Cerebellar nuclear complex (tissue), 1 donor: ENCODE measurements at places on chromosomes 16 and 17.

- no peak for DNase-seq
These were observed 32.2 kb downstream of the DRC3 start for GRCh38 chr17:18004884-18005305.

DNA sequence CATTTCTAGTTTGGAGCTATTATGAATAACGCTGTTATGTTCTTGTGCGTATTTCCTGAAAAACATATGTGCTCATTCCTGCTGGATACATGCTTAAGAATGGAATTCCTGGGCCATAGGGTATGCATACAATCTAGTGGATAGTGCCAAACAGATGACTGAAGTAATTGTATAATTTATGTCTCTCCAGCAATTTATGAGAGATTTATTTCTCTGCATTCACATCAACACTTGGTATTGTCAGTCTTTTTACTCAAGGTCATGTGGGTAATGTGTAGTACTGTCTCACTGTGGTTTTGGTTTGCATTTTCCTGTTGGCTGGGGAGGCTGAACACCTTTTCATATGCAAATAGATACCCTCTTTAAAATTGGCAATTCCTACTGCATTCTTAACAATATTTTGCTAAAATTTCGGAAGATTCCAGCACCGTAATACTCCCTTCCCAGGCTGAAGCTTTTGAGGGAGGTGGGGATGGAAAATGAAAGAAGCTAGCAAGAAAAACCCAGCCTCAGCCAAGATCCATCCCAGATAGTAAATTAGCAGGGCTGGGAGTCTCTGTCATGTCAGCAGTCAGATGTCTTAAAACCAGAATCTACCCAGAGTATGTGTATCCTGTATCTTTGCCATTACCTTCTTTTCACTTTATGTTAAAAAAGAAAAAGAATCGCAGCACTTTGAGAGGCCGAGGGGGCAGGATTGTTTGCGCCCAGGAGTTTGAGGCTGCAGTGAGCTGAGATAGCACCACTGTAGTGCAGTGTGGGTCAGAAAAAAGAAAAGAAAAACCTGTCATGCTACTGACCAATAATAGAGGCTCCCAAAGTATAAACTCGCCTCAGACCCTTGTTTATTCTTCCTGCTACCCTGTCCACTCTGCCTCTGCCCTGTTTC is 204.9 kb downstream of the LGALS9B start:
- no peak for DNase-seq

GRCh38 chr16:75818491-75818890 is 92.2 kb upstream of the CPHXL start:
- DNase-seq = no peak

- DNase-seq = no peak
These were observed 19.2 kb downstream of the ARHGAP27 start for GRCh38 chr17:45413498-45413923.

- DNase-seq = no peak
These were observed 36.2 kb upstream of the ABCC3 start for GRCh38 chr17:50598487-50598886.

DNA sequence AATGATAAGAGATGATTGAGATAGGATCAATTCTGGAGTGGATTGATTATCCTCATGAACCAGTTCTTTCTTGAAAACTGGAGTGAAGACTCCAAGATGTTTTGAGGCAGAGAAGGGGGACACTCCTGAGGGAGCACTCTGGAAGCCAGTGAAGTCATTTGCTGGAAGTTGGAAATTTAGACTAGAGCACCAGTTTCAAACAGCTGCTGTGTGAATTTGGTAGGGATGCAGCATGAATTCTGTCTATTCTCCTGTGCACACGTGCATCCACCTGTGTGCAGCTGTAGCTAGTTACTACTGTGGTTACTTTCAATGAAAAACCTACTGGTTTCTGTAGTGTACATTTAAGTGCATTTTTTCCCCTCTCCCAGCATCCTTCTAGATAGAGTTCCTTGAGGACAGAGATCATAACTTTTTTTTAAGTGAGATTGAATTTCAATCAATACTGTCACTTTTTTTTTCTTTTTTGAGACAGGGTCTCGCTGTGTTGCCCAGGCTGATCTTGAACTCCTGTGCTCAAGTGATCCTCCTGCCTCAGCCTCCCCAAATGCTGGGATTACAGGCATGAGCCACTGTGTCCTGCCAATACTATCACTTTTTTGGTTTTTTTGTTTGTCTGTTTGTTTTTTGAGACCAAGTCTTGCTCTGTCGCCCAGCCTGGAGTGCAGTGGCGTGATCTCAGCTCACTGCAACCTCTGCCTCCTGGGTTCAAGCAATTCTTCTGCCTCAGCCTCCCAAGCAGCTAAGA is 65.9 kb downstream of the TUBD1 start:
- DNase-seq = no peak

GRCh38 chr17:62572888-62573401 is 54.5 kb upstream of the MRC2 start:
- DNase-seq = no peak

DNA sequence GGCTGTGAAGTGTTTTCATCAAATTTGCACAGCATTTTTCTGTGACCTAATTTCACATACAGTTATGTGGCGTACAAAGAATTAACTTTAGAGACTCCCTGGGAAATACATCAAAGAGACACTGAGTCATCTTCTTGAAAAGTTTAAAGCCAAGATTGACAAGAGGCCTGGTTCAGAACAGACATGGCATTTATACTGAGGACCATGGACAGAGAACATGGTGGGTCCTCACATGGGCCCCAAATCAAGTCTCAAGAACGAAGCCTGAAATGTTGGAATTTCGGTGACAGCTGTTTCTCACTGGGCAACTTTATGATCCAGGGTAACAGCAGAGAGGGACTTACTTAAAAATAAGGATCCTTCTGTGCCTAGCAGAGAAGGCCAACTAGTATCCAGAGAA is 311.5 kb upstream of the KCNJ16 start:
- DNase-seq = no peak

- DNase-seq = no peak
These were observed 76.0 kb downstream of the CMIP start for GRCh38 chr16:81520560-81521135.

GRCh38 chr17:73067075-73067474 is 25.4 kb downstream of the SLC39A11 start:
- DNase-seq = no peak

DNA sequence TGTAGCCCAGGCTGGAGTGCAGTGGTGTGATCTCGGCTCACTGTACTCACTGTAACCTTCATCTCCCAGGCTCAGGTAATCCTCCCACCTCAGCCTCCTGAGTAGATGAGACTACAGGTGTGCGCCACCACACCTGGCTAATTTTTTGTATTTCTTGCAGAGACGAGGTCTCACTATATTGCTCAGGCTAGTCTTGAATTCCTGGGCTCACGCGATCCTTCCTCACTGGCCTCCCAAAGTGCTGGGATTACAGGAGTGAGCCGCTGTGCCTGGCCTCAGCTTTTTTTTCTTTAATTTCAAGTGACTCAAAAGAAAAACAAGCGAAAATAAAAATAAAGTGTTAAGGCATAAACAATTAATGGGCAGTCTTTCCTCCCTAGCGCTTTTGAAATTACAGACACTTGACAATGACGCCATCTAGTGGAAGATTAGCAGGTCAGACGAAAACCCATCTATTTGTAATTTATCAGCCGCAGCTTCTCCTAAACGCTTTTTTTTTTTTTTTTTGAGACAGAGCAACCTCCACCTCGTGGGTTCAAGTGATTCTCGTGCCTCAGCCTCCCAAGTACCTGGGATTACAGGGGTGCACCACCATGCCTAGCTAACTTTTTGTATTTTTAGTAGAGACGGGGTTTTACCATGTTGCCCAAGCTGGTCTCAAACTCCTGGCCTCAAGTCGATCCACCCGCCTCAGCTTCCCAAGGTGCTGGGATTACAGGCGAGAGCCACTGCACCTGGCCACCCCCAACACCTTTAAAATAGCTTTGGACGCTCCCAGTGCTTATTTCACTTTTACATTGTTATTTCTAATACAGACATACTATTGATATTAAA is 28.1 kb upstream of the PECAM1 start:
- no peak for DNase-seq

GRCh38 chr16:69494991-69495392 is 70.6 kb downstream of the CYB5B start:
- DNase-seq = no peak

DNA sequence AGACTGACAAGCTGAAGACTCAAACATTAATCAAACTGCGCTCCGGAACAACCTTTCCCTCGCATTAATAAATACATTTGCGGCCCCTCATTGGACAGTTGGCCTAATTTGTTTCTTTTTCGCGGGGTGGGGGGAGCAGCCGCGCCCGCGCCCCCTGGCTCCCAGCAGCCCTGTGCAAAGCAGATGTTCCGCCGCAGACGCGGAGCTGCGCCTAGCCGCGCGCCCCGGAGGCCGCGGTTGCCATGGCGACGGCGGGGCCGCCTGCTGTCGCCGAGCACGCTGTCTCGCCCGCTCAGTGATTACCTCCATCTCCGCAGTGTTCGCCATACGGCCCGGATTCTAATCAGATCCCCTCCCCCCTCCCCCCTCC is 25.5 kb downstream of the COPZ2 start:
- no peak for DNase-seq

DNA sequence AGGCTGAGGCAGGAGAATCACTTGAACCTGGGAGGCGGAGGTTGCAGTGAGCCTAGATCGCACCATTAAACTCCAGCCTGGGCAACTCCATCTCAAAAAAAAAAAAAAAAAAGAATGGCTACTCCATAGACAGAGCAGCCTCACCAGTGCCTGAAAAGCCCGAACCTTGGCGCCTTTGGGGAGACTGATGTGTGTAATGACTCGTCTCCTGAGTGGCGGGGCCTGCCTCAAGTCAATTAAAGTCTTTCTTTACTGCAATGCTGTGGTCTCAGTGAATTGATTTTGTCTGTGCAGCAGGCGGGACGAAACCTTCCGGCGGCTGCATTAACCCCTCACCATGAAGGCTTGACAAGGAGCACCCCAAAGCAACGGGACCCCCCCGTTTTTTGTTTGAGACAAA is 3.5 kb upstream of the UQCC4 start:
- no peak for DNase-seq

- no peak for DNase-seq
These were observed 457.7 kb upstream of the MAF start for GRCh38 chr16:80058214-80058613.

DNA sequence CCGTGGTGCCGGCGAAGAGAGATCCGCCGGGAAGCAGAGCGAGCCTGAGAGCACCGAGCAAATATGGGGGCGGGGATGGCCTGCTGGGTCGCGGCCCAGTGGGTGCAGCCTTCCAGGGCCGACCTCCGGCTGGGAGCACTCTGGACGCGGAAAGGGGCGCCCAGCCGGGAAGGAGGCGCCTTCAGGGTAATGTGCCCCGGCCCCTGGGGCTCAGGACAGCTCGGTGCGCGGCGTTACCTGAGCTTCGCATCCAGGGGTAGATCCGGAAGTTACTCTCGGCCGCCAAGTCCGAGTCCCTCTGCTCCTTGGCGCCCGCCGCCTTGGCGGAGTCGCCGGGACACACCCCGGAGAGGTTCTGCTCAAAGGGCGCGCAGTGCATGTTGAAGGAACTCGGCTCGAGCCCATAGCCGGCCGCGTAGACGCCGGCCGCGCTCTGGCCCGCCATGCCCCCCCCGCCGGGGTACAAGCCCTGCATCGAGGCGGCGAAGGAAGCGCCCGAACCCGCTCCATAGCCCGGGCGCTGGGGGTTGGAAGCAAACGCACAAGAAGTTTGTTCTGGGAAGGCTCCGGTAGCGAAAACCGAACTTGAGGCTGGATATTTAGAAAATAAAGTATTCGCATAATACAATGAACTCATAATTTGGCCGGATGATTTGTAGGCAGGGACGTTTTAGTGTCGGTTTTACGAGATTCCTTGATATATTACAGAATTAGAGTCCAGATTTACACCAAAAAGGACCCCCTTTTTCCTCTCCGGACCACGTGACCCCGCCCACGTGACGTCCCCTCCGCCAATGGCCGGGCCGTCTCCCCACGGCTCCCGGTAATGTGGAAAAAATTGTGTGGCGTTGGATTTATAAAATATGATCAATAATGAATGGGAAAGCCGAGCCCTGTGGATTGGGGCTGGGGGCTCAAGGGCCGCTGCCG is at the start of gene HOXB7:
TSS of gene HOXB7 (minus strand) at position 736 of the 930 bp plus-strand sequence. CDS start at position 637, 99 bp downstream.
- no peak for DNase-seq

- no peak for DNase-seq
These were observed 93.1 kb downstream of the XYLT1 start for GRCh38 chr16:17377360-17378324.

GRCh38 chr17:67491681-67492024 is 114.6 kb downstream of the PITPNC1 start:
- no peak for DNase-seq

- DNase-seq = no peak
These were observed 20.5 kb upstream of the JPH3 start for GRCh38 chr16:87581857-87582215.

DNA sequence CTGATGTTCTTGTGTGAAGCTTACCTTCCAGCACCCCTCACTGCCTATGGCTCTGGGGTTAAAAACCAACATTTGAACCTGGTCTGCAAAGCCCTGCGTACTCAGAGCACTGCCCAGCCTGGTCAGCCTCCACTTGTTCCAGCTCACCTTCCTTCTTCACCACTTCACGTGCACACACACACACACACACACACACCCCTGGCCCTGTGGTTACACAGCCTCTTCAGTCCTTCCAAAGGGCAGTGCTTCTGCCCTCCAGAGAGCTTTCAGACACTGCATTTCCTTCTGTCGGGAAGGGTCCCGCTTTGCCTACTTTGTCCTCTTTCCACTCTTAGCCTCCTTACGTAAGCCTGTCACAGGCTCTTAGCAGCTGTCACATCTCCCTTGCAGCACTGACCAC is 9.6 kb upstream of the TMEM220 start:
- no peak for DNase-seq

DNA sequence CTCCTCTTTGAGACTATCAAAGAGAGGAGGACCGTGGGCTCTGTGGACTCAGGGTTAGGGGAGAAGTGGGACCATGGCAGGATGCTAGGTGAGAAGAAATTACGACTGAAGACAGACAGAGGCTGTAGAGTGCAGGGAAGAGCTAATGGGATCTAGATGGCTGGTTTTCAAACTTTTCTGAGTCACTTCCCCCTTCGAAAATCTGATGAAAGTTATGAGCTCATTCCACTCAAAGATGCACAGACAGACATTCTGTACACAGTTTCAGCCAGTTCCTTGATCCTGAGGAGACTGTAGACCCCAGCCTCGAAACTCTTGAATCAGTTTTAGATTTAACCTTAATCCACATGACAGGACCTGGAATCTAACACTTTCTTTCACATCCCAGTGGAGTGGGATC is 40.7 kb downstream of the RGS9 start:
- no peak for DNase-seq

DNA sequence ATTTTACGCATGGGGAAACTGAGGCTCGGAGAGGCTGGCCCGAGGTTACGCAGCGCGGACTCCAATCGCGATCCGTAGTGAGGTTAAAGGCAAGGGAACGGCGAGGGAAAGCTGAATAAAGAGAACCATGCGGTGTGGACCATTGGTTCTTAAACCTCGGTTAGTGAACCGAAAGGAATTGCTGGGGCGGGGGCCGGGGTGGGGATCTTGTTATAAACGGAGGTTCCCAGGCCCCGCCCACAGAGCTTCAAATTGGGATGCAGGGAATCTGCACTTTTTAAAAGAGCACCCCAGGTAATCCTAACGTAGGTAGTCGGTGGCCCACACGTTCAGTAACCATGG is 524 bp downstream of the IQCK start:
- no peak for DNase-seq
